ENCODE measurements at places on chromosomes 16 and 17.

DNA sequence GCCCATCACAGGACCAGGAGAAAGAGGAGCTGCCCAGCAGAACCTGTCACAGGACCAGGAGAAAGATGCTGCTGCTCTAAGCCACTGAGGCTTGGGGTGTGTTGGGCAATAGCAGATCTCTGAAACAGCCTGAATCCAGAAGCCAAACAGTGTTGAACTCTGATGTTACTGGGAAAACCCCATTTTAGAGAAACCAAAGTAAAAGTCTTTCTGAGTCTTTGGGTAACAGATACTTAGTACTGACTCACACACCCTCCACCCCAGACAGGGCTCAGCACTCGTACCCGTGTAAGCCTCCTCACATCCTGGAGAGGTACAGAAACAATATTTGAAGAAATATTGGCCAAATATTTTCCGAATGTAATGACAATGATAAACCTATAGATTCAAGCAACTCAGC, 82.8 kb upstream of the GNG13 start:
- no peak for DNase-seq

DNA sequence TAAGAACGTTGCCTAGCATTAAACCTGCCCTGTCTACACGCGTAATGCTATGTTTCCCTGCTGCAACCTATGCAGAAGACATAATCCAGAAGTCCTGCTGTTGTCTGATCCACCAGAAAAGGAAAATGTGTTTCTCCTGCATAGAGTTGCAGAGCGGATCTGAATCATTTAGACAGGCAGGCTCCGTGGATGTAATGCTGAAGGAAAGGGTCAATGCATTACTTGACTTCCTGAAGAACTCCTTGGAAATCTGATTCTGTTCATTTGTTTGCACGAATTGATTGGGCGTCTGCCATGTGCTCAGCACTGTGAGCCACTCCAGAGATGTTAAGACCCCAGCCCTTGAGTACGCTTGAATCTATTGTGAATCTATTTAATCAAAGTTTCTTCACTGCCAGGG, 83.4 kb downstream of the FOXL1 start:
- no peak for DNase-seq

GRCh38 chr16:7748522-7748921, 415.9 kb downstream of the RBFOX1 start:
- no peak for DNase-seq

GRCh38 chr16:23901178-23902033, 65.6 kb downstream of the PRKCB start:
- DNase-seq, result no peak

DNA sequence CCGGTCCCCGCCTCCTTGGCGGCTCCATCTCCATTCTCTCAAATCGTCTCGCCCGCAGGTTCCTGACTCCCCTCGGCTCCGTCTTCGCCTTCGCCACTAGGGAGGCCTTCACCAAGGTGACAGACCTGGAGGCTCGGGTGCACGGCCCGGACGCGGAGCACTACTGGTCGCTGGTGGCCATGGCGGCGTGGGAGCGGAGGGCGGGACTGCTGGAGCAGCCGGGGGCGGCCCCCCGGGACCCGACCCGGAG, 862 bp downstream of the GLTPD2 start:
- no peak for DNase-seq

- DNase-seq, result no peak
Observed at GRCh38 chr17:6482105-6482455, 37.8 kb downstream of the PIMREG start.

DNA sequence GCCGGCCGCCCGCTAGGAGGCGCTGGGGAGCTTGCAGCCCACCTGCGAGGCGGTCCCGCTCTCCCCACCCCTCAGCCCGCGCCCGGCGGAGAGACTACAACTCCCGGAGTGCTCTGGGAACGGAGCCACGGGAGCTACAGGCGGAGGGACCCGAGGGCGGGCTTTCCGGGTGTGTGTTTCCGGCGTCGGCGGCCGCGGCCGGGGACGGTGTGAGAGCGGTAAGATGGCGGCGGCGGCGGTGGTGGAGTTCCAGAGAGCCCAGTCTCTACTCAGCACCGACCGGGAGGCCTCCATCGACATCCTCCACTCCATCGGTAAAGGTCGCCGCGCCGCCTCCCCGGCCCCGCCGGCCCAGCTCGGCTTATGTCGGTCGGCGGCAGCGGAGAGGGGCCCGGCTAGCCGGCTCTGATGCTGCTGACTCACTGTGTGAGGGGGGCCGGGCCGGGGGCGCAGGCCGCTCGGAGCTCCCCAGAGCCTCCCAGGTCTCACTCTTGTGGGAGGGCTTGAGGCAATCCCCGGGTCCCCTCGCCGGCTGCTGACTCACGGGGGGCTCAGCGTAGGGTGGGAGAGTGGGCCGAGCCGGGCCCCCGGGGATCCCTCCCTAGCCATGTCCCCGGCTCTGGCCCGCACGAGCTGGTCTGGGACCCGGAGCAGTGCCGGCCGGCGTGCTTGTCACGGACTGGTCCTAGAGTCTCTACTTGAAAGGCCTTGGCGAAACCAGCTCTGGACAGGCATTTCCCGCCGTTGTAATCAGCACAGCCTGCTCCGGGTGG, at the start of gene PSMD11:
Gene PSMD11 (plus strand): TSS at position 210 of the 773 bp plus-strand sequence. CDS start 14 bp downstream, at position 224.
- DNase-seq, result peak; percentile 99

DNA sequence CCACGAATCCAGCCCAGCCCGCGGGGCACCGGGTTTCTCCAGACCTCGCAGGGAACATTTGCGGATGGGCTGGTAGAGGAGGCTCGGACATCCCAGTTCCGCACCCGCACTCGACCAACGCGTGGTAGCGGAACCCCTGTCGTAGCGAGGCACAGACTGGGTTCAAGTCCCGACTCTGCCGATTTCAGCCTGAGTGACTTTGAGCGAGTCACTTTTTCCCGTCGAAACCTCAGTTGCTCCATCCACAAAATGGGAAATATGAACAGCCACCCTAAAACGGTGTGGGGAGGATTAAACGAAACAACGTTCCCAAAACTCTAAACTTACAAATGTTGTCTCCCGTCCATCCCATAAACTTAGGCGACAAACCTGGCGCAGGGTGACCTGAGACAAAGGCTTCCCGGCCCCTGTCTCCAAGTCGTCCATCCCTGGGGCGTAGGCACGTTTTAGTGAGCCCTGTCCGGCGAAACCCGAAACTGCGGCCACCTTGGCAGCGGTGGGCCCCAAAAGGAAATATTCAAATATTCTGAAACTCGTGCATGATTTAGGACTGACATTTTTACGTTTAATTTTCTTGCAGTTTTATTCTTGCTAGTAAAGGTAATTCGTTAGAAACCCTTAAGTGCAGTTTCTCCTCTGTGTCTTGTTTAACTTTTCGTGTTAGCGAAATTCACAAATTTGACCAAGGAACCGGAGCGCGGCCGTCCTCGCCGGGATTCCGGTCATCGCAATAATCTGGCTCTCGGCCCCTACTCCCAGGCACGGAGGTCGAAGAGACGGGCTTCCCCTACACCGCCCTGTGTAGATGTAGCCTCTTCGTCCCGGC, 1.9 kb upstream of the MLLT6 start:
- DNase-seq, result no peak

DNA sequence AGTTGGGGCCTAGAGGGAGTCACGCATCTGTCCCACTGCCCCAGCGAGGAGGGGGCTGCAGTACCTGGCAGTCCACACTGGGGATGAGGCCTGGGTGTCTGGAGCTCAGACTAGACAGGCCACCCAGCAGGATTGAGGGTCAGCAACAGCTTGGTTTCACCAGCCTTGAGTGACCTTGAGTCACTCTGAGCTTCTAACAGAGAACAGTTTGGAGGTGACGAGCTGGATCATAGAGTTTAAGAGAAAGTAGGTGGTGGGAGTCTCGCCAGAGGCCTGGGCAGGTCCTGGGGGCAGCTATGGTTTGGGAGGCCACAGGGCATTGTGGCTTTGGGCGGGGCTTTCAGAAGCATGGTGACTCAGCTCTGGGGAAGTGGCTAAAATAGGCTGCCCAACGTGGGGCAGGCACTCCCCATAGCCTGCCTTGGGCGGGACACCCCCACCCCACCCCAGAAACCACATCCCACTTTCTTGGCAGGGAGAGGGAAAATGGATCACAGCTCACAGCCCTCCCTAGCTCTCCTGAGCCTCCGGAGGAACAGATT, 20.5 kb downstream of the CDC42EP4 start:
- DNase-seq, result no peak

DNA sequence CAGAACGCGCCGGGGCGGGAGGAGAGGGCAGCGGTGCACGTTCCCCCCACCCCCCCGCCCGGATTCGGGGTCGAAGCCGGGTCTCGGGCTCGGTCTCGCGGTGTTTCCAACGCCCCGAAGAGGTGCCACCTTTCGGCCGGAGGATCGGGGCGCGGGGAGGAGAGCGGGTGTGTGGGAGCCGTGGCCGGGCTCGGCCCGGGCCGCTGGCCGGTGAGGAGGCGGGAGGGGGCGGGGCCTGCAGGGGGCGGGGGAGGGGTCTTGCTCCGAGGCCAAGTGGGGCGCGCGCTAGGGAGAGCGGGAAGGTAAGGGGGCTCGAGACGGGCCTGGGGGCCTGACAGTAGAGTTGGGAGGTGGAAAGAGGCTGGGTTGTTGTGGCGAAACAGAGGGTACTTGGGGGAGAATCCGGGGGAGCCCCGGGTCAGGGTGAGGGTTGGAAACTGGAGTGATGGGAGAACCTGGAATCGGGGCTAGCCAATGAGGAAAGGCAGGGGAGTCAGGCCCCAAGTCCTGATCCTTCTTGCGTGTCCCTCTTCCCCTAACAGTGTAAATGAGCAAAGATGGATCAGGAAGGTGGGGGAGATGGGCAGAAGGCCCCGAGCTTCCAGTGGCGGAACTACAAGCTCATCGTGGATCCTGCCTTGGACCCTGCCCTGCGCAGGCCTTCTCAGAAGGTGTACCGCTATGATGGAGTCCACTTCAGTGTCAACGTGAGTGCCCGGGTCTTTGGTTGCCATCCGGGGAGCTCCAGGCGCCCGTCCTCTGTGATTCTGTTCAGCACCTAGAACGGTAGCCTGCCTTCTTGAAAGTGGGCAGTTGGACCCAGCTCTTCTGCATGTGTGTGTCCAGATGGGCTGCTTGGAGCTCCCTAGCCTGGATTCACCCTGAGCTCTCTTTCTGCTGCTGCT, 873 bp downstream of the SETD1A start:
- no peak for DNase-seq

DNA sequence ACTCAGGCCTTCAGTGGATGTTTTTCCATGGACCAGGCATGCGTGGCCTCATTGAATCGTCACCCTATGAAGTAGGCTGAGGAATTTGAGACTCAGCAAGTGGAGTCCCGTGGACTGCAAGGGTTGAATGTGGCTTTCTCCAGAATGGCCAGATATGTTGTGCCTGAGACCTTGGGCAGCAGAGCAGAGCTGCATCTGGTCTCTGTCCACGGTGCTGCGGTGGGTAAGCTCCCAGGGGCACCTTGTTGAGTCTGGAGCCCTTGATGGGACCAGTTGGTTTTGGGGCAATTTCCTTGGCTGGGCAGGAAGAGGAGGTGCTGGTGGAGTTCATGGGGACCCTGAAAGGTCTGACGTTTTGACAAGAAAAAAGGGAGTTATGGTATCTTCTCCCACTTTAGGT, 368.1 kb upstream of the EEF2KMT start:
- no peak for DNase-seq

DNA sequence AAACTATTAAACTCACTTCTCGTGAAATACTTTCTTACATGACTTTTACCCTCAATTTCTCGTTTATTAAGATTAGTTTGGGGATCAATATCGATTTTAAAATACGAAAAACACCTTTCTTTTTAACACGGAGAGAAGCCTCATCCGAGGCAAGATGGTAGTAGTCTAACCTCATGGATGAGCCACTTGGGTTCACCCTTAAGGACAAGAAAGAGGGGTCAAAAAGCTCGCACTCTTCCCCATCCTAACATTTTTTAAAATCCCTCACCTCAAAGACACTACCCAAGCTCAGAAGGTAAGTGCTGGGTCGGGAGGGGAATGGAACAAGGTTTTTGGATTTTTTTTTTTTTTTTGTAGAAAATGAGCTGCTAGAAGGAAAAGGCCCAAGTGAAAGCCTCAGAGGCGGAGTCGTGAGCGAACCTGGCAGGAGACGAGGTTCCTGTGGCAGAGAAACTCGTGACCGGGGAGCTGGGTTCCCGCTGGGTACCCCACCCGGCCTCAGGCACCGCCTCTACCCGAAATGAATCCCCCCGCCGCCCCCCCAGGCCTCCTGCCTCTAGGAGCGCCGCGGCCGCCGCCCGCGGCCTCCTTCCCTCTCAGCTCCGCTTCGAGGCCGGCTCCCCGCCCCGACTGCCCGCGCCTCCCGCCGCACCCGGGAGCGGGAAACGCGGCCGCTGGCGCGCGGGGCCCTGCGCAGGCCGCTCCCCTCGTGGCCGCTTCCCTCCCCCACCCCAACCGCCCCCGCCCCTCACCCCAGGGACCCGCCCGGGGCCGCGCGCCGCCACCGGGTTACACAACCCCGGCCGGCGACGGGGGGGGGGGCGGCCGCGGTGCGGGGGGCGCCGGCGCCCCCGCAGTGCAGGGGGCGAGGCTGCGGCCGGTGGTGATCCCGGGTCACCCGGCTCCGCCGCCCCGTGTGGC, 1.6 kb downstream of the NUFIP2 start:
- peak; percentile 32 for DNase-seq

GRCh38 chr16:31712064-31712540, 161.5 kb upstream of the ZNF267 start:
- no peak for DNase-seq

DNA sequence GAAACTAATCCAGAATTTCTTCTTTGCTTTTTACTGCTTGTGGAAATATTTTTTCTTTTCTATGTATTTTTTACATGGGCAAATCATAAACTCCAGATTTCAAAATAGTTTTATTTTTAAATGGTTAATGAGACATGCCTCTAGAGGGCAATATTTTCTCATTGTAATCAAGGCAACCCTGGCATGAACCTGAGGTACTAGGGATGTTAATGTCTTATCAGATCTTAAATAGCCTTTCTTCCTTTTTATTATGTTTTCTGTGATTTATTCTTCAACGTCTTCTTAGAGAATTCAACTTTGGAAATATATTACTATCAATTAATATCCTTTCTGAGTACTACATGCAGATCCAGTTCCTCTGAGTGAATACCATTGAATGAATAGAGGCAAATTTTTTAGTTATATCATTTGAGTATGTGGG, 324.7 kb downstream of the BCAS3 start:
- DNase-seq, result no peak

GRCh38 chr16:58661199-58661830, 23.3 kb downstream of the SLC38A7 start:
- no peak for DNase-seq

DNA sequence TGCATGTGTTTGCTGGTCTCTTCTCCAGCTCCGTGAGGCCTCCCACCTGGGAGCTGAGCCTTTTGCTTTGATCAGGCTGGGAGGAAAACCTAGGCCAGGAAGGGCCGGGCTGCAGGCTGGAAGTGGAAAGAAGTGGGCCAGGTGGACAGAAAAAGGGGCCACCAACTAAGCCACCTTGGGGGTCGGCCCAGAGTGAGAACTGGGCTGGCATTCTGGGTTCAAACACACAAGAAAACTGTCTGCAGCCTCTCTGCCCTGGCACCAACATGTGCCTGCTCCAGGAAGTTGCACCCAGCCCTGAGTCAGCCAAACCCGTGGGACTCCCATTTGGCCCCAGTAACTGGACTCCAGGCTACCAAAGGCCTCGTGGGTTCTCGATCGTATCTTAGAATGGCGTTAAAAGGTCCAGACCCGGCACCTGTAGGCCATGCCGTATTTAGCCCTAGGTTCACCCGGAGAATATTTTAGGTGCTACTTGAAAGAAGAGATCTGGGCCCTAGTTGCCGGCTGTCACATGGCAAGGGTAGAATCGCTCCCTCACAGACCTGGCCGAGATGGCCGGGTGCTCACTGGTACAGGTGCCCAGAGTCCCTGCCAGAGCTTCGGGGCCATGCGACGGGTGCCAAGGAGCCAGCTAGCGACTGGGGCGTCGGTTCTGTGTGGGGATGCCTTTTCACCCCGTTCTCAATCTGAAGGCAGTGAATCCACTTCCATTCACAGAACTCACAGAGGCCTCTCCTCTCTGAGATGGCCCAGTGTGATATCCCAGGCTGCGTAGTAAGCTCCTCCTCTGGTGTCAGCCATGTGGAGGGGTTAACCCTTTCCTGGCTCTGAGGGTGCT, 236.6 kb downstream of the MRTFB start:
- no peak for DNase-seq
